Glutamatergic neuron (in vitro differentiated cells): ENCODE measurements at places on chromosomes 2 and 18.

- no peak for DNase-seq
These were observed 331.9 kb downstream of the PDE11A start for GRCh38 chr2:177740700-177741099.

GRCh38 chr2:33384599-33384961 is 91.9 kb upstream of the RASGRP3 start:
- no peak for DNase-seq

DNA sequence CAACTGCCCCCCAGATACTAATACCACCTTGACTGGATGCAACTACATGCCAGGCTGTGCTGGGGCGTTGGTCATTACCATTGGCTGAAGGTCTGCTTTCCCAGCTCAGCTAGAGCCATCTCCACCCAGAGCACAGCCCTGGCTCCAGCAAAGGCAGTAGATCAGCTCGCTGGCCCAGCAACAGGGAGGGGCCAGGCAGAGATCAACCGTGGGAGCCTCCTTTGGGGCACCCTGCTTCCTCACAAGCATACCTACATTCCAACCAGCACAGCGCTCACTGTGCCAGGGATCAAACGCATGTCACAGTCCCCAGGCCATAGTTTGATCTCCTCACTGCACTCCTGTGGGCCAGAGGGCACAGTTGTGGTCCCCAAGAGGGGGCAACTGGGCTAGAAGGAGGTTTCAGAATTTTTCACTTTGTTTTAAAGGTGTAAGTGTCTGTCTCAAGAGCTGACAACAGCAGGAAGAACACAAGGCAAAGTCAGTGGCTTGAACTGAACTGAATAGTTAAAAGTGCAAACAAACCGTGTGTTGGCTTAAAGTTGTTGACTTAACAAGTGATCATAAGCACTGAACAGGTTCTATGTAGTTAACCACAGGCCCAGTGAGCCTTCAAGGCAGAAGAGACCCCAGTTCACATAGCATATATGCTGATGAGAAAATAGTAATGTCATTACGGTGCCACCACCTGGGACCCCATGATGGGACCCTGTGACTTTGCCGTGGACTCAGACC is 70.1 kb upstream of the BZW1 start:
- no peak for DNase-seq

GRCh38 chr2:28587526-28588291 is 91.8 kb downstream of the PLB1 start:
- no peak for DNase-seq

DNA sequence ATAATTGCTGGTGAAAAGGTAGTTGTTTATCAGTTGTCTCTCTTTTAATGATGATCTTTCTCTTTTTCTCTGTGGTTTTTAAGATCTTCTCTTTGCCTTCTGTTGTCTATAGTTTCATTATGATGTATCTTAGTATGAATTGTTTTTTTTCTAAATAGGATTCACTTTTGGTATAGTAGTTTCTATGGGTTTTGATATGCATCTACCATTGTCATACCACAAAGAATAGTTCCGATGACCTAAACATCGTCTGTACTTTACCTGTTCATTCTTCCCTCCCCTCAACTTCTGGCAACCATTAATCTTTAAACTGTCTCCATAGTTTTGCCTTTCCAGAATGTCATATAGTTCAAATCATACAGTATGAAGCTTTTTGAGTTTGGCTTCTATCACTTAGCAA is 19.6 kb downstream of the RDH14 start:
- no peak for DNase-seq
